HepG2 (cell line): ENCODE measurements at places on chromosomes 6 and 20. TPM values are rescaled to one million over a fixed set of nuclear protein-coding genes. Genes with fewer than 3 reads are reported as not detected.

- no peaks in the 10 kb centered on the region for H3K27me3 ChIP-seq
- H3K27ac ChIP-seq, result no peak overlapping the region
- DNase-seq, result peak; percentile 76
- no peaks in the 10 kb centered on the region for H3K36me3 ChIP-seq
These were observed 29.3 kb upstream of the EMILIN3 start for GRCh38 chr20:41395667-41396664.

BEND6 gene
- 0.20 and 0.25 TPM in 2 replicates for total RNA-seq

FILIP1 gene
- total RNA-seq, result not detected in 2 replicates

GRCh38 chr6:21121636-21122136 lies 471.9 kb upstream of the SOX4 start:
- no peak overlapping the region for H3K27ac ChIP-seq
- no peak overlapping the region for H3K4me3 ChIP-seq
- no peaks in the 10 kb centered on the region for H3K36me3 ChIP-seq

DNA sequence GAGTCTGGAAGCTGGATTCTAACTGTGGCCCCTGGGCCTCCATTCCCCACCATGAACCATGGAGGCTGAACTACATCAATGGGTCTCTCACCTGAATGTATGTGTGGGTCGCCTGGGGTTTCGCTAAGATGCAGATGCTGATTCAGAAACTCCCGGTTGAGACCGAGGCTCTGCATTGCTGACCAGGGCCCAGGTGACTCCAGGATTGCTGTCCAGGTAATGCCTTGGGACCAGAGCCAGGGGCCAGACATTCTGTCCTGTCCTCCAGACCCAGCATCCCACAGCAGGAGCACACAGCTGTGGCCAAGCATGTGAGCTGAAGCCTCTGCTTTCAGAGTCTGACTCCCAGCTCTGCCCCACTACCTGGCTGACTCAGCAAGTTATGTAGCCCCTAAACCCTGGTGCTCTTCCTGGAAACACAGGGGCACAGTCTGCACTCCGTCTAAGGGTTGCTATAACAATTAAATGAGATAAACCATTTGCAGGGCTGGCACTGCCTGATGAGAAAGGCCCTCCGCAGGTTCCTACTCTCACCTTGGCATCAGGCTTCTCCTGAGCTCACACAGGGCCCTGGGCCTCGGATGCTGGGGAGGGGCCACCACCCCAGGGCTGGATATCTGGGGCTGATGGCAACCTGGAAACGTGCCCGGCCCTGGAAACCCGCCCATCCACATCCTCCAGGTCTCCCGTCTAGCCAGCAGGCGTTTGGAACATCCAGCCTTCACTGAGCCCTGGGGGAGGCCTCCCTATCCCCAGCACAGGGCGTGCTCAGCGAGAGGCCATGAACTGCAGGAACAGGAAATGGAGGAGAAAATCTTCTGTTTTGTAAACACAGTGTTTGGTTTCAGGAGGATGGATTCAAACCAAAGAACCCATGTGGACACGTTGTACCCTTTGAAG lies 175.7 kb downstream of the DLL1 start:
- H3K27ac ChIP-seq, result no peak overlapping the region
- no peak overlapping the region for H3K4me3 ChIP-seq
- peaks cover 53% of the 10 kb centered on the region for H3K27me3 ChIP-seq
- no peaks in the 10 kb centered on the region for H3K4me1 ChIP-seq
- no peaks in the 10 kb centered on the region for H3K36me3 ChIP-seq

ZBTB9 gene
- total RNA-seq, result 9.2 and 11.5 TPM in 2 replicates

COL21A1 gene
- not detected in 2 replicates for total RNA-seq

DNA sequence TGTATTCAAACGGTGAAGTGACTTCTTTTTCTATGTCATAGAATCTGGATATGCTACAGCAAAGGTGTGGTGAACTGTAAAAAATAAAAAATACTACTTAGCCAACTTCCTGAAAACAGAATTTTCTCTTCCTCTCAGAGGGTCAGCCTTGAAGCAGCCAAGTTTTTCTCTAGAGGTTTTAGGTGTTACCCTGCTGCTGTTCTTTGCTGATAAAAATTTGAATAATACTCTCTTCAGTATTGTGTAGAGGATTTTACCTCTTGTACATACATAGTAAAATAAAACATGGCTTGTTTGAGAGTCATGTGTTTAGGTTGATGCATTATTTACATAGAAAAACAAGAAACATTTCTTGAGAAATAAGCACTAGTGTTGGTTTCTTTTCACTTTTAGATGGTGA lies 458.4 kb downstream of the TBC1D32 start:
- H3K4me1 ChIP-seq, result no peaks in the 10 kb centered on the region
- no peaks in the 10 kb centered on the region for H3K27me3 ChIP-seq
- no peak overlapping the region for H3K27ac ChIP-seq
- no peak overlapping the region for H3K4me3 ChIP-seq

- peaks cover 13% of the 10 kb centered on the region for H3K4me1 ChIP-seq
- H3K4me3 ChIP-seq, result no peak overlapping the region
These were observed 36.6 kb downstream of the NUDT3 start for GRCh38 chr6:34355889-34356288.

DUSP15 gene
- total RNA-seq, result 0.18 and 0.93 TPM in 2 replicates

MOG gene
- total RNA-seq, result not detected in 2 replicates

- no peaks in the 10 kb centered on the region for H3K27me3 ChIP-seq
- no peak overlapping the region for H3K4me3 ChIP-seq
- no peaks in the 10 kb centered on the region for H3K4me1 ChIP-seq
These were observed 147.9 kb downstream of the GMDS start for GRCh38 chr6:2097464-2097863.

DNA sequence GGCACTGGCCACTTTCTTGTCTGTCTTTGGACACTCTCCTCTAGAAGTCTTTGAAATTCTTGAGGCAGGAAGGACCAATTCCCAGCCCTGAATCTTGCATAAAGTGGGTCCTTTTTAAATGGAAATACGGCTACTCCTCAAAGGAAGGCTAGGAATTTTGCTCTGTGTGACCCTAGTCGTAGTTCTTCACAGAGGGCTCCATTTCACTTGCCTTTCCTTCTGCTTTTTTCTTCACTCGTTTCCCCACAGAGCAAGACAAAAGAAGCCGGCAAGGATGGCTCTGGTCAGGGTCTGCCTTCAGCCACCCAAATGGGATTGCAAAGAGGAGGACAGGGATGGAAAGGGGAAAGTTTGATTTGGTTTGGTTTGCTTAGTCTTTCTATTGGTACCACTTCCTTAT lies 25.8 kb downstream of the HLA-E start:
- H3K4me1 ChIP-seq, result peaks cover 23% of the 10 kb centered on the region
- H3K27ac ChIP-seq, result no peak overlapping the region
- no peaks in the 10 kb centered on the region for H3K27me3 ChIP-seq
- H3K36me3 ChIP-seq, result no peaks in the 10 kb centered on the region
- no peak overlapping the region for H3K4me3 ChIP-seq

HLA-DMB gene
- not detected in 2 replicates for total RNA-seq

DNA sequence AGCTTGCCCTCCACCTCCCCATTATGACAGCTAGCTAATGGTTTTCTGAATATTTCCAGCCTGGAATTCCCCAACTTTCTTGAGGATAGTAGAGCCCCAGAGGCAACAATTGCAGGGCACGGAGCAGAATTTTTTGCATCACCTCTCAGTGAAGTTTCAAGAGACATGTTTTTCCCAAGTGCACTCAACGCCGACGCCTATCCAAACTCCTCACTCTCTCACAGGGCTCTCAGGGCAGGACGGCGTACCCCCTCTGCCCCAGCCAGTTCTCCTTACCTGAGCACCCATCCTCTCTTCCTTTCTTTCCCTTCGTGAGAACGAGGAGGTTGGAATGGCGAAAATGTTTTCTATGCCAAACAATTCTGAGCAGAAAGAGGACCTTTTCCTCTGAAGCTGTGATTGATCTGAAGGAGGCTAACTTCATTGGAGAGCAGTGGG lies 83.1 kb upstream of the FOXQ1 start:
- no peak for DNase-seq
- H3K27me3 ChIP-seq, result no peaks in the 10 kb centered on the region; the same call in 2 of the 3 replicates
- H3K4me1 ChIP-seq, result peaks cover 92% of the 10 kb centered on the region
- 0 out of 2 replicates have a peak, but pooled peaks cover 2% of the 10 kb centered on the region for H3K36me3 ChIP-seq
- H3K27ac ChIP-seq, result peak overlapping the region; percentile 96
- H3K4me3 ChIP-seq, result peak overlapping the region; percentile 68

LGSN gene
- 0.13 and 0.53 TPM in 2 replicates for total RNA-seq

DNA sequence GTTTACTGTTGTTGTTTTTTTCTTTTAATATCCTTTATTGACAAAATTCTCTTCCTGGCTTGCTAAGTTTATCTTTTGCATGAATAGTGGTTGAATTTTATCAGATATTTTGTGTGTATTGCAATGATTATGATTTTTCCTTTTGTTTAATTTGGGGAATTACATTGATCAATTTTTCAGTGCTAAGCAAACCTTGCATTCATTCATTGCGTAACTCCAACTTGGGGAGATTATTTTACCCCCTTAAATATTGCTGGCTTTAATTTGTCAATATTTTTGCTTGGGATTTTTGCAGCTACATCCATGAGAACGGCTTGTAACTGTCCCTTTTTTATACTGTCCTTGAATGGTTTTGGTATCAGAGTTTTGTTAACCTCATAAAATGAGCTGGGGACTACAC lies 63.4 kb downstream of the SERAC1 start:
- peaks cover 16% of the 10 kb centered on the region for H3K4me1 ChIP-seq
- H3K27me3 ChIP-seq, result no peaks in the 10 kb centered on the region
- H3K4me3 ChIP-seq, result no peak overlapping the region
- H3K27ac ChIP-seq, result no peak overlapping the region
- DNase-seq, result no peak

- no peak for DNase-seq
- no peak overlapping the region for H3K4me3 ChIP-seq
- H3K27ac ChIP-seq, result no peak overlapping the region
- H3K27me3 ChIP-seq, result no peaks in the 10 kb centered on the region
These were observed 30.2 kb upstream of the MAN1A1 start for GRCh38 chr6:119379809-119380208.

DNA sequence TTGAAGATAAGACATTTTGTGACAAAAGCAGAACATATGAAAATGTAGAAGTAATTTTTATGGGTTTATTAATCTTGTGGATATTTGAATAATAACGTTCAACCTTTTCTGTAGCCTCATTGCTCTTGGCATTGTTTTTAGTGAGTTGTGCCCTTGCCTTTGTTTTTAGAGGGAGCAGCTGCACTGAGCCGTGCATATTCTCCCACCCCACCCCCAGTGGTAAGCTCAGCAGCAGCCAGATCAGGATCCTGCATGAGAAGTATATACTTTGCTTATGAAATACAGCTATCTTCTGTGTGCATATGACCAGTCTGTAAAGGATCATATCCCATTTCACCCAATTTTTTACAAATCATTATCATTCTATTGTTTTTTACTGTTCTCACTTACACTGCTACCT lies 184.2 kb downstream of the COL9A1 start:
- DNase-seq, result no peak
- H3K27ac ChIP-seq, result no peak overlapping the region
- peaks cover 8% of the 10 kb centered on the region; the same call in 1 of the 2 replicates for H3K4me1 ChIP-seq

DNA sequence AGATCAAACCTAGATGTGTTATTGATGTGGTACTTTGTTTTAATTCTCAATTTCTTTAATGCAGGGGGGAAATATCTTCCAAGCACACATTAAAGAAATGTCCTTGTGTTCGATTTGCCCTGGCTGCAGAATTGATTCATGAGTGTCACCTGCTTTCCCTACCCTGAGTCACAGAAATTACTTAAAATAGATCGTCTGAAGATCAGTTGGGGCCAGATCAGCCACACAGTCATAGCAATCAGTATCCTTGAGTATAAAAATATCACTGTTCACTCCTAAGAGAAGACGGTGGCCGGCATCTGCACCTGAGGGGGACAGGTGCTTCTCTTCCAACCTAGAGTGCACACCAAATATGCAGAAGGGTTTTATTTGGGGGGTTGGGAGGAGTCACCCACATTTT lies 115.2 kb upstream of the RIN2 start:
- H3K4me3 ChIP-seq, result no peak overlapping the region
- no peaks in the 10 kb centered on the region for H3K4me1 ChIP-seq
- H3K27ac ChIP-seq, result no peak overlapping the region
- DNase-seq, result no peak
- no peaks in the 10 kb centered on the region for H3K36me3 ChIP-seq
- H3K27me3 ChIP-seq, result peaks cover 5% of the 10 kb centered on the region; the same call in 1 of the 3 replicates

DNA sequence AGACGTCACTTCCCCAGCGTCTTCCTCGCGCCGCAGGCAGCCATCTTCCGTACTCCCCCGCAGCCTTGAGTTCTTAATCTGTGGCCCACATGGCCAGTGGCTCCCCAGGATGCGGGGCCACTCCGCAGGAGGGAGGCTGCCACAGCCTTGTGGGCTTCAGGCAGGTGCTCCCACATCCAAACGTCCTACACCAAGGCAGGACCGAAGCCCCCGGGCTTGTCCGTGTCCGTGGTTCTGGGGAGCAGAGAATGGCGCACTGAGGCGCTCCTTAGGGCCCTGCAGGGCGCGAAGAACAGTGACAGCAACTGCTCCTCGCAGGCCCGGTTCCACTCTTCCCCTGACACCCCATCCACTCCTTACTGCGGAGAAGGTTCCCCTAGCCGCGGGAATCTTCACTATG lies 755.8 kb downstream of the PRIM2 start:
- no peak overlapping the region for H3K4me3 ChIP-seq
- DNase-seq, result no peak
- H3K4me1 ChIP-seq, result no peaks in the 10 kb centered on the region
- no peak overlapping the region for H3K27ac ChIP-seq
- H3K27me3 ChIP-seq, result no peaks in the 10 kb centered on the region

SLC22A2 gene
- total RNA-seq, result not detected in 2 replicates

LRRC73 gene
- 0.11 and 0.17 TPM in 2 replicates for total RNA-seq

- peaks cover 34% of the 10 kb centered on the region for H3K4me1 ChIP-seq
- H3K27me3 ChIP-seq, result no peaks in the 10 kb centered on the region
- H3K27ac ChIP-seq, result no peak overlapping the region
- no peak overlapping the region for H3K4me3 ChIP-seq
- no peaks in the 10 kb centered on the region for H3K36me3 ChIP-seq
These were observed 12.2 kb upstream of the SLC17A2 start for GRCh38 chr6:25942561-25943147.

GRCh38 chr6:161631676-161632194 lies 357.9 kb upstream of the AGPAT4 start:
- H3K27me3 ChIP-seq, result peaks cover 6% of the 10 kb centered on the region; the same call in 1 of the 3 replicates
- DNase-seq, result no peak
- H3K27ac ChIP-seq, result no peak overlapping the region
- H3K4me1 ChIP-seq, result no peaks in the 10 kb centered on the region

DNA sequence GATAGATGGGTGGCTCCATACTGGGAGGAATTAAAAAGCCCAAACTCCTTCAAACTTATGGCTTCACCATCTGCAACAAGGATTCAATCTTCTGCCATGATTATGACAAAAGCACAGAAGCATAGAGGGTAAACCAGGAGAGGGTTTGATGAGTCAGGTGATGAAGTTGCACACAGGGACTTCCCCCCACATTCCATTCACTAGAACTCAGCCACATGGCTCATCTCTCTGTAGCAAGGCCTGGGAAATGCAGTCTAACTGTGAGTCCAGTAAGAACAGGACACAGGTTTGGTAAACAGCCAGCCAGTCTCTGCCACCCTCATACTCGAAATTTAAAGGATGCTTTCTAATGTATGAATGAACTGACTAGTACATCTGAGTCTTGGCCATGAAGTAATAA lies 142.9 kb downstream of the HIVEP2 start:
- H3K36me3 ChIP-seq, result peaks cover 4% of the 10 kb centered on the region; the same call in 1 of the 3 replicates
- DNase-seq, result peak; percentile 65
- no peak overlapping the region for H3K27ac ChIP-seq
- no peaks in the 10 kb centered on the region for H3K4me1 ChIP-seq
- H3K4me3 ChIP-seq, result no peak overlapping the region
